NCI-H1694 (cell line): ENCODE measurements at places on chromosomes 7 and 10.
A peak's percentile ranks its signal among the peaks of the same experiment; 100 is the strongest.

- DNase-seq, result no peak
These were observed 112.2 kb downstream of the VIM start for GRCh38 chr10:17340144-17340829.

DNA sequence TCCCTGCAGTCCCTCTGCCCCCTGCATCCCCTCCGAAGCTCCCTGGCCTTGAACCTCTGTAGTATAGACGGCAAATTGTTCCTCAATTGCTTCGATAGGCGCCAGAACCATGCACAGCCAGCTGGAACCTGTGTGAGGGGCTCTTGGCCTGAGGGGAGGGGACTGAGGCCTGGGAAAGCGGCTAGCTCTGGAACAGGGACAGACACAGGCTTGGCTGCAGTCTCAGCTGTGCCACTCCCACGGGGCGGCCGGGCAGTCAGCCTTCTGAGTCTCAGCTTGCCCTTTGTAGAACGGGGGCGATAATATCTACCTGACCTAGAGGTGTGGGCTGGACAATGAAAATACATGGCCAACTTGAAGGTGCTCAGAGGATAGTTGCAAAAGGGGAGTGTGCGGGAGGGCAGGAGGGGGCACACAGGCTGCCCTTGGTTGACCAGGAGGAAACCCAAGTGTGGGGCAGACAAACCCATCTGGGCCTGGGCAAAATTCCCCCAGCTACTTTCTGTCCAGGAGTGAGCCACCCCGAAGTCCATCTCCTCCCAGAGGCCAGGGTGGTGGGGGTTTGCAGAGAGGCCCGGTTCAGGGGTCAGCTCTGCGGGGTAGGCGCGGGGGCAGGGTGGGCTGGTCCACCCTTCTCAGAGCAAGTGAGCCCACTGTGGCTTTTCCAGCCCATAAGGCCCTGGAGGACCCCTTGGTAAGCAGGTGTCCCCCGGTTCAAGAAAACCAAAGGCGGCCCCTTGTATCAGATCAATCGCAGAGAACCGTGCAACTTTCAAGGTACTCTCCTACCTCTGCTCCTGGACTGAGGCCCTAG is 4.6 kb downstream of the CRYGN start:
- no peak for DNase-seq

DNA sequence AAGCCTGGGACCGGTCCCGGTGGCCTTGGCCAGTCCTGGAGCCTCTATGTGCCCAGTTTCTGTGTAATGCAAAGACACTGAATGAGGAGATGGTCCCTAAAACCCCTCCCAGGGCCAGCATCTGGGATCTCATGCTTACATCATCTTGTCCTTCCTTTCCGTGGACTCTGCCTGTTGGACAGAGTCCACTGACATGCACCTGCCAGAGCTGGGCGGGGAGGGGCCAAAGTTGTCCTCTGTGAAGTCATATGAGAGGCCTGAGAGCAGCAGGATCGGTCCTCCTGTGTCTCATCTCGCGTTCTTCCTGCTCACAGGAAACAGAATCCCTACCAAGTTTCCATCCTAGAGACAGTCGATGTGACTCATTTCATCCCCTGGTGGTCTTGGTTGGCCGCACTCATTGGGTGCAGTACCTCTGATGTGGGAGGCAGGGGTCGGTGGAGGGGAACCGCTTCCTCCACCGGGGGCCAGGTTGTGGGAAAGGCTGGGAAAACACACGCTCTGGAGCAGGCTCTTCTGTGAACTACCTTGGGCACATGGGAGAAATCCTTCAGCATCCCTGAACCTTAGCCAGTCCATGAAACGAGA is 389.6 kb upstream of the PODXL start:
- no peak for DNase-seq

GRCh38 chr10:127999297-128000129 is 92.6 kb downstream of the PTPRE start:
- no peak for DNase-seq

- no peak for DNase-seq
These were observed 54.6 kb upstream of the MKI67 start for GRCh38 chr10:128180843-128181242.

DNA sequence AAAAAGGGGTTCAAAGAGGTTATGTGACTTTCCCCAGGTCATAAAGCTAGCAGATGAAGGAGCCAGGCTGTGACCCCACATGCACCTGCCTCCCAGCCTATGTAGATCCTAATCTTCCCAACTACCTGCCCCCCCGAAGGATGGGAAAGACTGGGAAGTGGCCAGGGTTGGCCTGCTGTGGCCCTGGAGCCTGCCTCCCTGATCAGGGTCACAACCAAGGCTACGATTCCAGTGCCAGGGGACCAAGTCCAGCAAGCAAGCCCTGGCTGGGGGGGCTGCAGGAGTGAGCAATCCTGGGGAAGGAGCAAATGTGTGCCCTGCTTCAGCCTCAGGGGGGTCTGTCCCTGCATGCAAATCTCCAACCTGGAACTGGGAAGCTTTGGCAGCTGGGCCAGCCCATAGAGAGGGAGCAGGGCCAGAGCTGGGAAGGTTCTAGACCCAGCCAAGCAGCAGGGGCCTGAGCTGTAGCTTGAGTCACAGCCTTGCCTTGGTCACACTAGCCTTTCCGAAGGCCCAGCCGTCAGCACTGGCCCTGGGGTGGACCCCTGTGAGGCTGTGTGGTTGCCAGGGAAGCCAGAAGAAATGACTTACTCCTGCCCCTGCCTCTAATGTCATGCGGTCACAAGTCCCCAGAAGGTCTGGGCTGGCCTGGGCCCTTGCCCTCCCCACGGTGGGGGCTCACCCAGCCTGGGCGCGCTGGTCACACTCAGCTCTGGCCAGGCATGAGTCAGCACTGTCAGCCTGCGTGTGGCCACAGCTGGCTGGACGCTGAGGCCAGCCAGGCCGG is 96.4 kb upstream of the ZMIZ1 start:
- DNase-seq, result no peak

DNA sequence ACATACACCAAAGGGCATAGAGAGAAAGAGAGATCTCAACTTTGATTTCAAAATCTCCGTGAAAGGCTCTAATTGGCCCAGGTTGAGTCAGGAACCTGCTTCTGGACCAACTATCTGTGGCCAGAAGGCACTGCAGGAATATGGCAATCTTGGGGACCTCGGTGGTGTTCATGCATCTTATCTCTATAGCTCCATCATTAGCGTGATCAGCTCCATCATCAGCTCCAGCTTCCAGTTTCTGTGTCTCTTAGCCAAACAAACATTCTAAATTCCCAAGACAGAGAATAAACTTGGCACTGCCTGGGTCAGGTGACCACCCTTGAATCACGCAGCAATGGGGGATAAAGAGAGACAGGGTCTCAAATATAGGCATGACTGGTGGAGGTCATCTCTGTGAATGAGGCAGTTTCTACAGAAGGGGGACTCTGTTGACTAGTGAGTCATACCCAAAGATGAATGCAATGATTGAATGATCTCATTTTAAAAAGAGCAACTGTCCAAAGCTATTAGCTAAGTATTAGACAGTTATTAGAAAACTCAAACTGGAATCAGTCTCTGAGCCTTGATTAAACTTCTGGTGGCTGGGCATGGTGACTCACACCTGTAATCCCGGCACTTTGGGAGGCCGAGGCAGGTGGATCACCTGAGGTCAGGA is 5.4 kb upstream of the NRF1 start:
- DNase-seq, result no peak

GRCh38 chr7:122412441-122412840 is 107.9 kb upstream of the FEZF1 start:
- DNase-seq, result no peak

DNA sequence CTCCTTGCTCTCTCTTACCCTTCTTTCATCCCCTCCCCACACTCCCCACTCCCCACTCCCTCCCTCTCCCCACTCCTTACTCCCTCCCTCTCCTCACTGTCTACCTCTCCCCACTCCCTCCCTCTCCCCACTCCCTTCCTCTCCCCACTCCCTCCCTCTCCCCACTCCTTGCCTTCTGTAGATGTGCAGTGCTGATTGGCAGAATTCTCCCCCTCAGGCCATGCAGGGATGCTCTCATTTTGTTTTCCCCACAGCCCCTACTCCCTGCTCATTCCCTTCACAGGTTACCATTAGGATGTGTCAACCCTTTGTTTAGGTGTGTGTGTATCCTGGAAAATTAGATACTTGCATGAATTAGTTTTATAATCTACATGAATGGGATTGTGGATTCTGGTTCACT is 90.3 kb downstream of the CELF2 start:
- DNase-seq, result no peak

GRCh38 chr10:70950801-70951200 is 62.4 kb upstream of the PCBD1 start:
- DNase-seq, result no peak

GRCh38 chr7:28957751-28958234 is 337 bp downstream of the TRIL start:
- DNase-seq, result no peak

- DNase-seq, result no peak
These were observed 219.3 kb downstream of the SKAP2 start for GRCh38 chr7:26645121-26645520.

- DNase-seq, result no peak
These were observed 90.8 kb downstream of the ARMH3 start for GRCh38 chr10:101965075-101965765.

DNA sequence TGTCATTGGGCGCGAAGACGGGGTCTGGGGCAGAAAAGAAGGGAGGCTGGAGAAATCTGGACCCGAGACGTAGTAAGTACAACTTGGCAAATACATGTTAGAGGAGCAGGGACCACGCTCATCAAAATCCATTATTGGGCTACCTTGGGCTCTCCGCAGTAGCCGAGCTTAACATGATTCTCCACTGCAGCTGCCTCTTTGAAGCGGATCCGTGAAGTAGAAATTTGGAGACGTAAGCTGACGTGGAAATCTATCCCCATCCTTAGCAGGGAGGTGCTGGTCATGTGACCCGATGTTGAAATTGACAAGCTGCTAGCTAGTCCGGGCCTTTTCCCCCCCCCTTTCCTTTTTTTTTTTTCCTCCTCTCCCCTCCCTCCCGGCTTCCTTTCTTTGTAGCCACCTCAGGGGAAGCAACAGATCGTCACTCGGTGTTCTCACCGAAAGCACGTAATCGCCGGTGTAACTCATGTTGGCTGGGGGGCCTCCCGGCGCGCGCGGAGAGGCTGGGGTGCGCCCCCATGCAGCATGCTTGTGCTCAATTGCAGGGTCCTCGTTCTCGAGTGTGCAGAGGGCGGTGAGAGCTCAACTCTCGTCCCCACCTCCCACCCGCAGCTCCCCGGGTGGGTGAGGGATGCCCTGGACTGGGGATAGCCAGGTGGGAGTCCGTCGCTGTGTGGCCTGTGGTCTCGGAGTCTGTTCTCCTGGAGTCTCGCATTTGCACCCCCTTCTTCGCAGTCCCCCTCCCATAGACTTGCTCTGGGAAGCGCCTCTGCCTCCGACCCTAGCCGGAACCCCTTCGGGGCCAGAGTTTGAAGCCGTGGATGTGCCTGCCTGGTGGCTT is at the start of gene HOXA11:
TSS of gene HOXA11 (minus strand) at position 220 of the 841 bp plus-strand sequence. CDS start at position 132, 88 bp downstream.
- no peak for DNase-seq

GRCh38 chr7:25720427-25720826 is 431.6 kb upstream of the NFE2L3 start:
- peak; percentile 4 for DNase-seq

GRCh38 chr7:124322561-124322960 is 289.7 kb upstream of the TMEM229A start:
- DNase-seq, result no peak

DNA sequence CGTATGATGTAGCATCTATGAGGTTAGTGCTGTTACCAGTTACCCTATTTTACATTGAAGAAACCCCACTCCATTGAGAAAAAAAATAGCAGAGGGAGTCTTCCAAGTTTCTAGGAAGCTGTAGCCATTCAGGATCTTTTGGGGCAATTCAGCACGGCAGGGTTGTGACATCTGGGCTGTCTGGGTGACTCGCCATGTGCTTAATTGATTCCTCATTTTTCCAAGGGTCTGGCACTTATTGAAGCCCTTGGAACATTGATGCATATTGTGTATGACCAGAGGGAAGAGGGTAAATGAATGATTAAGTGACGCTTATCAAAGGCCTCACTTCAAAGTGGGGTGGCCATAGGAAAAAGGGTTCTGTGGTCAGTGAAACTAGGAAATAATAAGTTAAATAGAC is 248.7 kb downstream of the ARHGAP12 start:
- no peak for DNase-seq

GRCh38 chr10:80351220-80351619 is 5.3 kb downstream of the DYDC1 start:
- DNase-seq, result no peak

DNA sequence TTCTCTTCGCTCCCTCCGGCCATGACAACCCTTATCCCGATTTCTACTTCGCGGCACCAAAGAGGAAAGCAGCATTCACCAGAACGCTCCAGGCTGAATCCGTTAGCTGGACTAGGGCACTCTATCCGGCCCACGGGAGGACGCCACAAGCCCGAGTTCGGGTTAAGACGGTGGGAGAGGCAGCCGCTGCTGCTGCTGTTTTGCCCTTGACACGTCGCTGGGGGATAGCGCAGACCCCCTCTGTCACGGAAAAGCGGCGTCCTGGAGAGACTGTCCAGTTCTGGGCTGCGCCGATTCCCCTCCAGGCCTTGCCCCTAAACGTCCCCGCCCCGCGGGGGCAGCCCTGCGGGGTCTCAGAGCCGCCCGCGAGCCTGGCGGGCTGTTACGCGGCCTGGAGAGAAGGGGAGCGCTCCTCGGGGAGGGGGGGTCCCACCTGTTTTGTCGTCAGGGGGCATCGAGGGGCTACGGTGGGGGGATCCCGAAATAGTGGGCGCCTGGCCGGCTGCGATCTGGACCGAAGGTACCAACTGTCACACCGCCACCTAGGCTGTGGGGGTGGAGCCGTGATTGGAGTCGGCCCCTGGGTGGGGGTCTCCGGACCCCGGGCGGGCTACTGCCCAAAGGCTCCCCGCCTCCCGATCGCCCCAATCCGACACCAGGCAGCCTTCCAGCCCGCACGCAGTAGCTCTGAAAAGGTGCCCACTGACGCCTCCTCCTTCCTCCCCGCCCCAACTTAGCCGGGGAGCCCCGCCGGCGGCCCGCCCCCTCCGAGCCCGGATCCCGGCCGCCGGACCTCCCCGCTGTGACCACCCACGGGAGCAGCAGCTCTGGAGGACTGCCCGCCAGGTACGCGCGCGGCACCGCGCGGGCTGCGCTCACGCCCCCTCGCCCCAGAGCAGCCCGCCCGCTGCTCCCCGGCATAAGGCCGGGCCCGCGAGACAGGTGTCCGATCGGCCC is 772 bp downstream of the SGMS1 start:
- DNase-seq, result no peak

- no peak for DNase-seq
These were observed 245.6 kb downstream of the SEMA3D start for GRCh38 chr7:84941291-84941690.

- DNase-seq, result peak; percentile 48
These were observed 553.8 kb downstream of the TFEC start for GRCh38 chr7:115476671-115477181.

GRCh38 chr10:5533098-5533731 is 8.5 kb downstream of the CALML3 start:
- no peak for DNase-seq

DNA sequence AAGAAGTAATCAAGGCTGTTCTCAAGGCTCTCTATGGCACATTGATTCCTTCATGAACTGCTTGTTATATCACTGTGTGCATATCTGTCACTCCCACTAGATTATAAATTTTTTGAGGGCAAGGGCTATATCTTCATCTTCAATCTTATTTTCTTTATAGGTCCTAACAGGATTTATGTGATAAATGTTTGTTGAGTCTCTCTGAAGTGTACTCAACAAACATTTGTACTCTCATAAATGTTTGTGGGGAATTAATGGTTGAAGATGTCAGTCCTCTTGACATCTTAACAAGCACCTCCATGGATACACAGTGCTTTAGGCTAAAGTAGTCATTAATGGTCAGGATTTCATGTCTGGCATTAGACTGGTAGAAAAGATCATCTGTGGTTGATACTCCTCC is 143.2 kb downstream of the RNLS start:
- DNase-seq, result no peak

GRCh38 chr10:52266858-52267257 is 47.2 kb upstream of the DKK1 start:
- no peak for DNase-seq
